CD4-positive, alpha-beta T cell treated with Interleukin-6 at 100 ng/mL for 8 hours (primary cell): ENCODE measurements at places on chromosomes 6 and 20.

GRCh38 chr6:82691997-82692396 is 328.4 kb downstream of the TPBG start:
- no peak for DNase-seq

- DNase-seq: no peak
These were observed 660.4 kb downstream of the CD109 start for GRCh38 chr6:74356391-74356790.

GRCh38 chr6:65135567-65135966 is 571.5 kb downstream of the EYS start:
- DNase-seq: no peak

- DNase-seq: no peak
These were observed 192.4 kb downstream of the BMP2 start for GRCh38 chr20:6959900-6960312.

DNA sequence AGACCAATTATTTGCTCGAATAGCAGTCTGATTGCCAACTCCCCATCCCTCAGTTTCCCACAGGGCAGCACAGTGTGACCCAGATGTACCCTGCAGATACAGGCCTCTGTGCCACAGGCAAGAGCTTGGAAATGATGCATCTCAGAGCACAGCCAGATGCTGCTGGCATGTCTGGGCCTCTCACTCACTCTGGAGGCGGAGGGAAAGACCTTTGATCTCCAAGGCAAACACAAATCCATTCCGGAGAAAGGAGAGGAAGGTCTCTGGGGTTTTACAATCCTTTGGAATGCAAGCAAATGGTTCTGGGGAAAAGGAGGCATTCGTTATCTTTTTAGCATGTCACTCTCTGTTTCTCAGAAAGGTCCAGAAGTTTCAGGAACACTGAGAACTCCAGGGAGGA is 74.2 kb downstream of the RIOK1 start:
- DNase-seq: no peak

DNA sequence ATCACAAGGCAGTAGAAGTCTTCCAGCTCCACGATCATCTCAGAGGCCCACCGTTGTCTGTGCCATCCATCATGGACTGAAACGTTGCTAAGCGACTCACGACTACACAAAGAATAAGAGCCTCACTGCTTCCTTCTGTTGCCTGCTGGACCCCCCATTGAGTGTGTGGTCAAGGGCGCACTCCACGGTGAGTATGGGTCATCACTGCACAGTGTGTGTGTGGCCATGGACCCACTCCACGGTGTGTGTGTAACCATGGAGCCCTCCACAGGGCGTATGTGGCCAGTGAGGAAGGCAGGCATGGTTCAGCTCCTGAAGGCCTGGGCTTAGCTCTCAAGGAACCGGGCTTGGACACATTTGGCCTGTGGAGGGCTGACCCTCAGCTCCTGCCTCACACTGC is 123.4 kb upstream of the AFDN start:
- no peak for DNase-seq

GRCh38 chr20:33531885-33532284 is 42.0 kb downstream of the CBFA2T2 start:
- DNase-seq: no peak

DNA sequence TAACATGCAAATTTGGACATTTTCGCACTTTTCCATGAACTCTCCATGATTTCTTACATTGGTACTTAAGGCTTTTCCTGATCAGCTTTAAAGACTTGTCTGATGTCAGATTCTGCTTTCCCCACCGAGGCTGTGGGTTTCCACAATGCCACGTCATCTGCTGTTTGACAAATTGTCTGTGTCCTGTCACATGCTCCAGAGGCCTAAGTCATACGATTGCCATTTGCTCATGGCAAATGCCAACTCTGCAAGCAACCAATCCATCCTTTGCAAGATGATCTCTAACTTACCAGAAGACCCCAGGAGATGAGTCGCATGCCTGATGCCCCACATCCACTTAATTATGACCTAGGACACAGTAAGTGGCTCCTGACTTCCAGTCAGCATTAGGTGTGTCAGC is 556.5 kb downstream of the BMP2 start:
- DNase-seq: no peak

DNA sequence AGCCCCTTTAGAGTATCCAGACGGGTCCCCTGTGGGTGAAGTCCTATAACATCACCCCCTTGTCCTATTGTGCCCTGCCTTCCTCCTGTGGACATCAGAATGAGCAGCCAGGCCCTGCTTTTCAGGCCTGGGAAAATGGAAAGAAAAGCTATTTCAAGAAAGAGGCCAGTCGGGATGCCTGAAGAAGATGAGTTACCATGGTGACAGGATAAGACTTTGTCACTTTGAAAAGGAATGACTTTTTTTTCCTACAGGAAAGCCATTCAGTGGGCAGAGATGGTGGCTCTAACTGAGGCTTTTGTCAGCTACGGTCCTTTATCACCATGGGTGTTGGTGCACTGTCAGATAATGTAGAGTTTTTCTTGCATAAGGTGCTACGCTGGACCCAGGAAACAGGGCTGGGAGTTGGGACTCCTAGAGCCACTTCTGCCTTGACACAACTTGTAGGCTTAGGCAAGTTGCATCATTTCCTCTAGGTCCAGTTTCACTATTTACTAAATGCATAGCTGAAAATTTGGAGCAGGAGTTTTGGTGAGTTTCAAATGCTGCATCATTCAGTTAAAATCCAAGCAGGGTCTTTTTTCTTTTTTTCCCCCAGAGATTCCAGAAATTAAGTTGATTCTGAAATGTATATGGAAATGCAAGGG is 293.6 kb upstream of the PRND start:
- no peak for DNase-seq

GRCh38 chr20:6467562-6467961 is 299.9 kb upstream of the BMP2 start:
- no peak for DNase-seq

DNA sequence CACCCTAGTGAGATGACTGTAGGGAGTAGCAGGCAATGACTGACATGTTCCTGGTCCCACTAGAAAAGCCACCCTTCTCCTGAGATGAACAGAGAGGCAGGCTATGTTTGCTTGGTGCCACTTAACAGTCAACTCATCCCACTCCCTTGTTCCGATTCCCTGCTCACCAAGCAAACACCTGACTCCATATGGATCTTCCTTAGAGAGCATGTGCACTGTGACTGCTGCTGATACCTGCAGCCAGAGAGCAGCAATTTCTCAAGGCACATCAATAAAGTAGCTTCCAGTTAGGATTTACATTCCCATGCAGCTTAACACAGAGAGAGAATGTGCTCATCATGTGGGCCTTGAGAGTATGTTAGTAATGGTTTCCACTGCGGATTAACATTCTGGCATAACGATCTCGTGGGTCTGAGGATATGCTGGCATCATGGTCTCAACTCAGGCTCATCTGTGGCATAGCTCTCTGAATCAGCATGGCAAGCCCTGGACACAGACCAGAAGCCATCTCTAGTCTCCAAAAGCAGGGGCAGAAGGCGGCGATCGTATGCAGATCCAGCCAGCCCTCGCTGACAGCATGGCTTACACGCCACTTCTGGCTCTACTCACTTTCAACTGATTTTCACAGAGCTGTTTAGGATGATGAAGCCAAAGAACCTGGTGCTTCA is 43.9 kb downstream of the ATXN1 start:
- no peak for DNase-seq

- no peak for DNase-seq
These were observed 200.9 kb downstream of the DLL1 start for GRCh38 chr6:170089963-170090362.

DNA sequence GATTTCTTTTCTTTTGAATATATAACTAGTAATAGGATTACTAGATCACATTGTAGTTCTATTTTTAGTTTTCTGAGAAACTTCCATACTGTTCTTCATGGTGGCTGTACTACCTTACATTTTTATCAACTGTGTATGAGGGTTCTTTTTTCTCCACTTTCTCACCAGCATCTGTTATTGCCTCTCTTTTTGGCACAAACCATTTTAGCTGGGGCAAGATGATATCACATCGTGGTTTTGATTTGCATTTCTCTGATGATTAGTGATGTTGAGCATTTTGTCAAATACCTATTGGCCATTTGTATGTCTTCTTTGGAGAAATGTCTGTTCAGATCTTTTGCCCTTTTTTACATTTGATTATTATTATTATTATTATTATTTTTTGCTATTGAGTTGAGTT is 86.1 kb upstream of the TCF21 start:
- DNase-seq: no peak

DNA sequence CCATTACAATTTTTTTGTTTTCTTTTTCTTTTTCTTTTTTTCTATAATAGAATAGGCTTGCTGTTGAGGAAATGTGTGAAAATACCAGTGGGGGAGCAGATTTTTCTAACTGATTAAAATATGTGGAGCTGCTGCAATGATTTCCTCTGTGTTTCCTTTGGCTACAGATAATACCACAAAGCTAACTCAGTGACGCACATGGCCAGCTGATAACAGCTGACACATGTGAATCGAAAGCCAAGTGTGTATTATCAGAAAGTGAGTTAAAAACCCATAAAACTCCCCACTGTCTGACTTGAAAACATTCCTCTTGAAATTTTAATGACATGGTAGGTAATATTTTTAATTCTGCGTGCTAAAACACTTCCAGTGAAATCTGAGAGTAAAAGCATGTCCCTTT is 70.8 kb upstream of the AHI1 start:
- DNase-seq: peak; percentile 4

GRCh38 chr6:33116841-33117711 is 41.3 kb downstream of the HLA-DPB1 start:
- no peak for DNase-seq

GRCh38 chr6:1363298-1363697 is 26.1 kb upstream of the FOXF2 start:
- DNase-seq: no peak

DNA sequence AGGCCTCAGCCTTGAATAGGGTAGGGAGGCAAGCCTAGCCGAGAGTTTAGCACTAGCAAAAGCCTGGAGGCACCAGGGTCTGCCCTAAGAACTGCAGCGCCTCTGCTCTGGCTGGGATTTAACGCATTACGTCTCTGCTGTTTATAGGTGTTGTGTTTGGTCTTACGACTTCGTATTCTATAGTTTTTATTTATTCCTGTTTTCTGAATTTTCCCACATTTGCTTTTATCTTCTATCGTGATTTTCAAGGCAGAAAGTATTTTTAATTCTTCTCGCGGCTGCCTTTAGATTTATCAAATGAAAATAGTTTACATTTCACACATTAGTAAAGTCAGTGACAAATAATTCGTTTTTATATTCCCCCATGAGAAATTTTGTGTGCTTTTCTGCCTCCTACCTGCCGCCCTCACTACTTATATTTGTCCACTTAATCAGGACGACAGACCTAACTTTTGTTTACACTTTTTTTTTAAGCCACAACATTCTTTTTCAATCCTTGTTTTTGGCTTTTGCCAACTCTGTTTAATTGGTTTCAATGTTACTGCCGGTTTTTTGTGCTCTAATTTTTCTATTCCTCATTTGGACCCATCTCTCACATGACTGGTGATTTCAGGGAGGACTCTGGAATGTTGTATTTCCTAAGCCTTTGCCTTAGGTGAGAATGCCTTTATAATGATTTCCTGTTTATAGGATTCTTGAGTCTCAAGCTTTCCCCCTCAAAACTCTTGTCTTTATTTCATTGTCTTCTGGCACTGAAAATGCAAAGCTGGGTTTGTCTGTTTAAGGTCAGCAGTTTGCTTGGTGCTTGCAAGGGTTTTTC is 1.3 kb upstream of the LZTS3 start:
- DNase-seq: no peak

DNA sequence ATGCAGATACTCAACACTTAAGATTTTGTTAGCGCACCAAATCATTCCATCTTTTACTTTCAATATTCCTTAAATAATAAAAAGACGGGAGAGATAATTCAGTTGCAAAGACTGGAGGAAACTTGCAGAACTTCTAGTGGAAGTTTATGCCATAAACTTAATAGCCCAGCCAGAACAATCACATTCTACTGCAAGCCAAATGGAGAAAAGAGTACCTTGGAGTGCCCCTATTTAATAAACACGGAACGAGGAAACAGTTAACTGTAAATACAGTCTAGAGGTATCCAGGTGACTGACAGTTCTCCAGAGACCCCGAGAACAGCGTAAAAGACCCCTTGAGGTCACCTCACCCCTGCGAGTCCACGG is 635 bp downstream of the SLC35B3 start:
- DNase-seq: no peak

GRCh38 chr6:170025935-170026750 is 264.7 kb downstream of the DLL1 start:
- no peak for DNase-seq

DNA sequence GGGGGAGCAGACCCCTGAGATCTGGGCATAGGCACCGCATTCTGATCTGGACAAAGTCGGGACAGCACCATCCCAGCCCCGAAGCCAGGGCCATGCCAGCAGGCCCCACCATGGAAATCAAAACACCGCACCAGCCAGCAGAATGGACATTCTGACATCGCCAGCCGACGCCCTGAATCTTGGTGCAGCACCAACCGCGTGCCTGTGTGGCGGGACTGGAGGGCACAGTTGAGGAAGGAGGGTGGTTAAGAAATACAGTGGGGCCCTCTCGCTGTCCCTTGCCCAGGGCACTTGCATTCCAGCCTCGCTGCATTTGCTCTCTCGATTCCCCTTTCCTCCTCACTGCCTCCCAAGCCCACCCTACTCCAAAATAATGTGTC is 2.0 kb downstream of the NNAT start:
- no peak for DNase-seq

- DNase-seq: no peak
These were observed 105.9 kb upstream of the ENPP5 start for GRCh38 chr6:46276576-46277142.

DNA sequence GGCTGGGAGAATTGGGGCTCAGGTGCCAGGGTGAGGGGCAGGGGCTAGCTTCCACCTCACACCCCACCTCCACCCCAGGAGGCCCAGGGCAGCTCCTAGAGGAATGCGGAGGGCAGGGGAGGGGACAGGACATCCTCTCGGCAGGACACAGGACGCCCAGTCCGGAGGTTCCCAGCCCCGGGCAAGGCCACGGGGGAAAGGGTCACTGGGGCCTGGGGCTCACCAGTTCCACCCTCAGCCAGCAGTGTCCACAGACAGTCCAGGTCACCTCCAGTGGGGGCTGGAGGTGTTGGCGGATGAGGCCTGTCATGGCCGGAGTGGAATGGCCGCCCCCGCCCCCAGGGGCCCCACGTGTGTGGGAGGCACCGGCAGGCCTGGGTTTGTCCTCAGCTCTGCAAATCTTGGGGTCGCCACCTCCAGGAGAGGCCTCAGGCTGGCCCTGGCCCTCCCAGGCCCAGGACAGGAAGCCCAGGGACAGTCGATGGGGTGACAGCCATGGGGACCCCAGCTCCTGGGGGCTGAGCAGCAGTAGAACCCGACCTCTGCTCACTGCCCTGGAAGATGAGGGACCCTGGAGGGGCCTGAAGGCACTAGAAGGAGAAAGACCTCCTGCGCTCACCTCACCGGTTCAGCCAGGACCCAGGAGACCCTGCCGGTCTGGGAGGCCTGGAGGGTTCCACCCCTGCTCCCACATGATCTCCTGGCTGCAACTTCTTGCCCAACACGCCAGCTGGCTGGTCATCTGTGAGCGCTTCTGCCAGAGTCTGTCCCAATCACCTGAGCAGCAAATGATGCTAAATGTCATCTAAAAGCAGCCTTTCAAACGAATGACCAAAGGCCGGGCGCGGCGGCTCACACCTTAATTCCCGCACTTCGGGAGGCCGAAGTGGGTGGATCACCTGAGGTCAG is 13.0 kb upstream of the ABHD16B start:
- DNase-seq: no peak
